ENCODE measurements at places on chromosomes 3 and 15. TPM values are rescaled to one million over a fixed set of nuclear protein-coding genes. Genes with fewer than 3 reads are reported as not detected.

Gene USP50
- not detected for total RNA-seq

Gene SPATA12
- 0.47 TPM for total RNA-seq

Gene ZNF620
- 1.9 TPM for total RNA-seq

Gene RETNLB
- total RNA-seq = not detected

Gene GUCA1C
- not detected for total RNA-seq

Gene SPATA16
- not detected for total RNA-seq

Gene C15orf39
- 33.8 TPM for total RNA-seq

Gene SCG5
- total RNA-seq = 2.4 TPM

Gene IMPG2
- total RNA-seq = not detected

Gene RASSF1
- total RNA-seq = 20.9 TPM

Gene GOLGA8K
- total RNA-seq = 0.89 TPM

Gene LYZL4
- not detected for total RNA-seq
